T-helper 17 cell (primary cell): ENCODE measurements at places on chromosomes 5 and 9.

- H3K36me3 ChIP-seq = peaks cover 2% of the 10 kb centered on the region
- no peak for DNase-seq
- peaks cover 30% of the 10 kb centered on the region for H3K27me3 ChIP-seq
- no peak overlapping the region for H3K27ac ChIP-seq
- no peak overlapping the region for H3K4me3 ChIP-seq
- H3K4me1 ChIP-seq = no peaks in the 10 kb centered on the region
Observed at GRCh38 chr5:149256451-149256850, 15.2 kb upstream of the AFAP1L1 start.

- DNase-seq = no peak
- H3K36me3 ChIP-seq = peaks cover 8% of the 10 kb centered on the region
- H3K4me1 ChIP-seq = no peaks in the 10 kb centered on the region
- H3K27ac ChIP-seq = no peak overlapping the region
- no peak overlapping the region for H3K4me3 ChIP-seq
Observed at GRCh38 chr5:178668579-178668978, 41.7 kb upstream of the CLK4 start.

DNA sequence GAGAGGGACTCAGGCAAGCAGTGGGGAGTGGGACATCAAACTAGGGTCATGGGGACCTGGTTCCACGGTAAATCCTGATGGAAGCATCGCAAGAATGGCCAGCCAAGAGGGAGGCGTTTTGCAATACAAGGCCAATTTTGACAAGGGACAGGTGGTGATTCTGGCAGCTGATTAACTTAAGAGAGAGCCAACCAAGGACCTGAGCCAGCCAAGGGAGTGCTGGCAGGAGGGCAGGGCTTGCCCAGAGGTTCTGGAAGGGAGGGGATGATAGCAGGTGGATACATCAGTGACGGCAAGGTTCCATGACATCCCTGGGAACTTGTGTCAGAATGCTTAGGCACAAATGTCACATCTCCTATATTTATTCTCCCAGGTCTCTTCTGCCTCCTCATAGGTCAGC, 32.8 kb upstream of the PUM3 start:
- no peak for DNase-seq
- H3K4me3 ChIP-seq = no peak overlapping the region
- H3K27ac ChIP-seq = no peak overlapping the region
- H3K4me1 ChIP-seq = peaks cover 23% of the 10 kb centered on the region
- H3K36me3 ChIP-seq = no peaks in the 10 kb centered on the region

- DNase-seq = no peak
- no peak overlapping the region for H3K27ac ChIP-seq
Observed at GRCh38 chr5:53512539-53512938, 32.1 kb downstream of the FST start.
